ENCODE measurements at places on chromosomes 7 and 10. TPM values are rescaled to one million over a fixed set of nuclear protein-coding genes. Genes with fewer than 3 reads are reported as not detected.

DNA sequence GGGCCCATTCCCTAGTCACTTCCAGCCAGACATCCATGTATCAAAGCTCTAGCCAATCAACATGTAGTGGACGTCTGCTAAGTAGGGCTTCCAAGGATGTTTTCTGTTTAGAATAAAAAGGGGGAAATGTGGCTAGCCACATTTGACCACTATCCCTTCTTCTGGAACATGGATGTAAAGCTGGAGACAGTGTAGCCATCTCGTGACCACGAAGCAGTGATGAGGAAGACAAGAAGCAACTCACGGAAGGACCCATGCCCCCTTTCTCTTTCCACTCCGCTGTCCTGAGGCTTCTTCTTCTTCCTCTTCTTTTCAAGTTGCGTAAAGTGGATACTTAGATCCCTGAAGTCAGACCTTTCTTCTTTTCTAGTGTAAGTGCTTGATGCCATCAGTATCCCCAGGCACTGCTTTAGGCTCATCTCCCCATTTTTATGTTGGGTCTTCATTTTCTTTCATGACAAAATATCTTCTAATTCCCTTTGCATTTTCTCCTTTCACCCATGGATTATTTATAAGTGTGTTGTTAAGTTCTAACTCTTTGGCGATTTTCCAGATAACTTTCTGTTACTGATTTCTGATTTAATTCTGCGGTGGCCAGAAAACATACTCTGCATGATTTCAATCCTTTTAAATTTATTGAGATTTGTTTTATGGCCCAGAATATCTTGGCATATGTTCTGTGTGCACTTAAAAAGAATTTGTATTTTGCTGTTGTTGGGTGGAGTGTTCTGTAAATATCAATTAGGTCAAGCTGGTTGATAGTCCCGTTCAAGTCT is 594.5 kb downstream of the SDK1 start:
- no peaks in the 10 kb centered on the region for H3K36me3 ChIP-seq
- H3K27ac ChIP-seq = no peak overlapping the region
- no peaks in the 10 kb centered on the region for H3K4me1 ChIP-seq
- no peak overlapping the region for H3K4me3 ChIP-seq

PLAU gene
- total RNA-seq = 3.9 TPM

- no peak overlapping the region for H3K27ac ChIP-seq
- H3K27me3 ChIP-seq = no peaks in the 10 kb centered on the region
- H3K36me3 ChIP-seq = no peaks in the 10 kb centered on the region
- H3K4me1 ChIP-seq = peaks cover 79% of the 10 kb centered on the region
- no peak for DNase-seq
These were observed 192.1 kb upstream of the KLF14 start for GRCh38 chr7:130926001-130926691.

LRRC61 gene
- 9.8 TPM for total RNA-seq

DNA sequence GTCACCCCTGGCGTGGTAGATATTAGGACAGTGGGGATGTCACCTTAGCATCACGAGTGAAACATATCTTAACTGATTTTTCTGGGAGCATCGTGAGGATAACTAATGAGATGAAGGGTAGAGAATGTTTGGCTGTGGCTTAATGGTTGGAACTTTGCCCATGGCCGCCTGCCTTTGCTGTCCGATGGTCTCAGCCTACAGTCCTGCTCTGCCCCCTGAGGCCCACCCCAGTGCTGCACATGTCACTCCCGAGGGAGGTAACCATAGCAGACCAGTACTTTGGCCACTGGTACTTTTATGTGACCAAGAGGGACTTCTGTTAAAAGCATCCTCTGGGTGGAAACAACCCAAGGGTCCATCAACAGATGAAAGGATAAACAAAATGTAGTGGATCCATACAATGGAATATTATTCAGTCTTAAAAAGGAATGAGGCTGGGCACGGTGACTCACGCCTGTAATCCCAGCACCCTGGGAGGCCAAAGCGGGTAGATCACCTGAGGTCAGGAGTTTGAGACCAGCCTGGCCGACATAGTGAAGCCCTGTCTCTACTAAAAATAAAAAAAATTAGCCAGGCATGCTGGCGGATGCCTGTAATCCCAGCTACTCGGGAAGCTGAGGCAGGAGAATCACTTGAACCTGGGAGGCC is 58.4 kb downstream of the TACR2 start:
- H3K27me3 ChIP-seq = no peaks in the 10 kb centered on the region
- H3K4me3 ChIP-seq = no peak overlapping the region
- peak overlapping the region; percentile 80 for H3K27ac ChIP-seq

DNA sequence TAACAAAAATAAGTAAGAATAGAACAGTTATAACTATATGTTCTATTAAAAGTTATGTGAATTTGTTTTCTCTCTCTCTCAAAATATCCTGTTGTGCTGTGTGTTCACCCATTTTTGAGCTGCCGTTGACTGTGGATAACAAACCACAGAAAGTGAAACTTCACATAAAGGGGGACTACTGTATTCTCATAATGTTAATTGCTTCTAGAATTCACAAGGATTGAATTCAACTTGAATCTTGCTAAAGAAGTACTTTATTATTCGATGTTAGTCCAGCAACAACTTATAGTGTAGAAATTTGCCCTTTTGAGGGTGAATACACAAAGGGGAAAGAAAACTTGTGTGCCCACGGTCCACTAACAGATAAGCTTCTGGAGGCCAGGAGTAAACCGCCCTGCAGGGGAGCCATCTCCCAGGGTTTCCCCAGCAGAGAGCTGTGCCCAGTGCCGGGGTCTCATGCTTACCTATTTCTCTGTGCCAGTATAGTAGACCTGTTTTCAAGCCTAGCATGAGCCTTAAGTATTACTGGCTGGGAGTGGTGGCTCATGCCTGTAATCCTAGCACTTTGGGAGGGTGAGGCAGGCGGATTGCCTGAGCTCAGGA is 87.1 kb downstream of the KAT6B start:
- H3K36me3 ChIP-seq = no peaks in the 10 kb centered on the region
- DNase-seq = no peak
- no peaks in the 10 kb centered on the region for H3K27me3 ChIP-seq
- H3K27ac ChIP-seq = no peak overlapping the region
- no peak overlapping the region for H3K4me3 ChIP-seq
- peaks cover 6% of the 10 kb centered on the region for H3K4me1 ChIP-seq
